ENCODE measurements at places on chromosomes 7 and 10.
A peak's percentile ranks its signal among the peaks of the same experiment; 100 is the strongest.

DNA sequence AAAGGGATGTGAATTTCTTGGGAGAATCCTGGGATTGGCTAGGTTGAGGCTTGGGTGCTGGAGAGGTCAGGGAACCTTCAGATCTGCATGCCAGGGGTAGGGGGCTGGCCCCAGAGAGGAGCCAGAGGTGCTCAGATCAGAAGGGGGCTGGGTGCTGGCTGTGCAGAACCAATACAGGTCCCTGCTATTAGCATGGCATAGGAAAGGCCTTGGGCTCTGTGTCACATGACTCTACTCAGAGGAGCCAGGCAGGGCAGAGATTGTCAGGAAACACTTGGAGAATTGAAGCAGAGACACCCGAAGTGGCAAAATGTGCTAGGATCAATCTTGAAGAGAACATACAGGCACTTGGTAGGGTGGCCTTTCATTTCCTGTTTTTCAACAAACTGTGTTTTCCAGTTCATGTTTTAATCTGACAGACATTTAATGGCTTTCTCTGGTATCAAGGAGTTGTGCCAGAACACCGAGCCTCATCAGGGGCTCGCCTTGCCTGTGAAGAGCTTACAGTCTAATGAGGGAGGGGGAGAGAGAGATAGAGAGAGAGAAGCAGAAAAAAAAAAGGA lies 498.9 kb downstream of the RPS24 start:
- DNase-seq = no peak

DNA sequence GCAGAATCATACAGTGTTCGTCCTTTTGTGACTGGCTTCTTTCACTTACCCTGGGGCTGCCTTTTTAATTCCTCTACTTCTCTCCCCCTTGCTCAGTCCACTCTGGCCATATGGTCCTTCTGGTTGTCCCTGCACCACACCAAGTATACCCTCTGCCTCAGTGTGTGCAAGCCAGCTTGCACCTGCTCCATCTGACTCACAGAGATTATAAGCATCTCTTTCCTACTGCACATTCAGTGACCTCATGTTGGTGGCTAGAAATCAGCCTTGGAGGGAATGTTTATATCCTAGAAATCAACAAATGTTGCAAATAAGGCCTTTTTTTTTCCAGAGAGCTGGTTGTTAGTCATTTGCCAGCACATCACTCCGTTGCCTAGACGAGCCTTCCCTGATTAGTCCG lies 67.5 kb upstream of the C10orf90 start:
- no peak for DNase-seq

GRCh38 chr10:131786756-131787605 lies 113.8 kb upstream of the PPP2R2D start:
- DNase-seq = peak; percentile 10

GRCh38 chr10:19929506-19930140 lies 113.4 kb downstream of the PLXDC2 start:
- no peak for DNase-seq

DNA sequence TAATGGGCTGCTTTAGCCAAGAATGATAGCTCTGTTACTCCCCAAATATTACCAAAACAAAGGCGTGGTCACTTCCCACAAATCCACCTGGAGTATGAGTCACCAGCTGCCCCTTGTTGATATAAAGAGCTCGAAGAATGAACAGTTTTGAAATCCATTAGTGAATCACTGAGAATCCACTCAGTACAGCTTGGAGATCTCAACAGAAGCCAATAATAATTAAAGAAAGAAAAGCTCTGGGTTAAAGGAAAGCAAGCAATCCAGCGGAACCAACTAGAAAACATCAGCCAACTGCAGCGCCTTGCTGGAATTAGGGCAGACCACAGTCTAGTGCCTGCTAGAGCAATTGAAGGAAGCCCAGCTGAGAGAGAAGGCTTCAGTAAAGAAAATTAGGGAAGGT lies 576.0 kb upstream of the C7orf33 start:
- DNase-seq = no peak

GRCh38 chr10:71963351-71964097 lies 671 bp upstream of the CHST3 start:
- DNase-seq = no peak

DNA sequence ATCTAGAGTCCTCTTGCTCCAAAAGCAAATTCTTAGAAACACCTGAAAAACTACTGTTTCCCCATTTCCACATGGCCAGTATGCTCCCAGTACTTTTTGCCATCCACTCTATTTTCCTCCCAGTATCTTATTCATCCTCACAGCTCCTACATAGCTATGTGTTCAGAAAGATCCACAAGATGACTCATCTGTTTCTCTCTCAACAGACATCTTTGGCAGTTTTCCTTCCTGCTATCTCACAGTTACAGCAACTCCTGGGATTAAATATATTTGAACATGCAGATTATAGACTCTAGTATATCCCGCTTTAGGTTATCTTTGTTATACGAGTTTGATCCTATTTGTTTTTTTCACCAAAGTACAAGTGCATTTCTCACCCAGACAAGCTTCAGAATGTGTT lies 675.6 kb upstream of the POT1 start:
- no peak for DNase-seq

DNA sequence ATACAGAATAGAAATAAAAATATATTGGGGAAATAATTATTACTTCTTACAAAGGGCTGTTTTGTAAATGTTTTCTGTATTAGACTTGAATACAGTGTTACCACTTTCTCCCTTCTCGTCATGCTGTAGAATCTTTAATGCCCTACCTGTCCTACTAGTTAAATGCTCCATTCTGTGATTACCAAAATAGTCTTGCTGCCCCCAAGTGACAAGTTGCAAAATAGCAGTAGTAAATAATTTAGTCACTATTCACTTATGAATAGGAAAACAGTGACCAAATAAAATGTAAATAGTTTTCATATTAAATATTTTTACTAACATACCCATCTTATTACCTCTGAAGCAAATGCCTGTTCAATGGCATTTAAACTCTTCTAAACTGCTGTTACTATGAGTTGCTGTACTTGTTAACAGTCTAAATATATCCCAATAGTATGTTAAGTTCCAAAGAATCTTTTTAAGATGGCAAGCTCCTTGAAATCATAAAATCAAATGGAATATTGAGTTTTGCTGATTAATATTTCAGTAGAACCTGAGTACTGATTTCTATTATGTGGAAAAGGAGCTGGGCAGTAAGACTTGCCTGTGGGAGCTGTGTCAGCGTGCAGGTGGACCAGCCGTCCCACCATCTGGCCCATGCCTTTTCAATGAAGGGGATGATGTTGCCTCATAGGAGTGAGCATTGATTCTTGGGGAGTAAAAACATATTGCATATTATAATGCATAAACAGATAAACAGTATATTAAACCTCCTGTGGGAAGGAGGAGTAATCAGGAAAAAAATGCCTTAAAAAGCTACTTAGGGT lies 18.1 kb upstream of the OIT3 start:
- no peak for DNase-seq

DNA sequence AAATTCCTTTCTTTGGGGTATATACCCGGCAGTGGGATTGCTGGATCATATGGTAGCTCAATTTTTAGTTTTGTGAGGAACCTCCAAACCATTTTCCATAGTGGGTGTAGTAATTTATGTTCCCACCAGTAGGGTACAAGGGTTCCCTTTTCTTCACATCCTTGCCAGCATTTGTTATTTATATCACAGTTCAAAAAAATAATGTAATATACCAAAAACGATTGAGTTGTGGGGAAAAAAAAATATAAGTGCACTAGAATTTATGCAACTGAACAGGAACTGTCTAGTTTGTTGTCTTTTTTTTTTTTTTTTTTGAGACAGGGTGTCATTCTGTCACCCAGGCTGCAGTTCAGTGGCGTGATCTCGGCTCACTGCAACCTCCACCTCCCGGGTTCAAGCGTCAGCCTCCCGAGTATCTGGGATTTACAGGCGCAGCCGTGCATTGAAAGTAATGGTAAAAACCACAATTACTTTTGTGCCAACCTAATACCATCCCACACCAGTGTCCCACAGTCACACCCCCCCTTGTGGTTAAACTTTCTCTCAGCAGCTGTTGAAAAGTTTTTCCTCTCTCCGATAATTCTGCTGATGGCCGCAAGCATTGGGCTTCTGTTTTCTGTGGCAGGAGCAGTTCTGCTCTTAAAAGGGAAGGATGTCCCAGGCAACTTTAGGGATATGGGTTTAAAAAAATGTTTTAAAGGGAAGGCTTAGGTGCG lies 6.8 kb upstream of the LAT2 start:
- no peak for DNase-seq

- DNase-seq = no peak
Observed at GRCh38 chr10:20714518-20714917, 182.6 kb downstream of the NEBL start.

DNA sequence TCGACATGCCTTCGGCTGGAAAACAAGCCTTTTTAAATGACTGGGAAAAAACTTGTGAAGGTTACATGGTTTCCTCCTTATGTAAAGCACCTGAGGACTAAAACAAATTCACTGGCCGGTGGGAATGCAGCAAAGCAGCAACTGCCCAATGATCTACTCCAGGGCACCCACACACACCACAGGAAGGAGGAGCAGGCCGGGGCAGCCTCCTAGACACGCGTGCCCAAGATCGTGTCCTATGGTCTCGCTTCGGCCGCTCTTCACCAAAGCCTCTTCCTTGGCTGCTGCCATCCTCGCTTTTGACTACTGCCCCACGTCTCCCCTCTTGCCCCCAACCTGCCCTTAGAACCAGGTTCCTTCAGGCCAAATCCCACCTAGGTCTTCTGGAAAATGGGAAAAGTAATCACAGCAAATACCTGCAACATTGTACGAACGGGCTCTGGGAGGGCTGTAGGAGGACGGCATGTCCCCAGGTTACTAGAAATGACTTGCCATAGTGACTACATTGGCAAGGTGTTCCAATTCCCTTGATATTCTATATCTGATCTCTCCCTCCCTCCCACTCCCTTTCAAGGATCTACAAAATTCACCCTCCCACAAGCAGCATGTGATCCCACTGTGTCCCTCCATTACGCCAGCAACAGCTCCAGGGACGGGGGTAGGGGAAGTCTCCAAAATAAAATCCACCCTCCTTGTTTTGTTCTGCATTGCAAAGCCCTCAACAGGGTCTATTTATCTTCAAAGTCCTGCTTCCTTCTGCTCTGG lies 84.9 kb downstream of the RNF216 start:
- no peak for DNase-seq

DNA sequence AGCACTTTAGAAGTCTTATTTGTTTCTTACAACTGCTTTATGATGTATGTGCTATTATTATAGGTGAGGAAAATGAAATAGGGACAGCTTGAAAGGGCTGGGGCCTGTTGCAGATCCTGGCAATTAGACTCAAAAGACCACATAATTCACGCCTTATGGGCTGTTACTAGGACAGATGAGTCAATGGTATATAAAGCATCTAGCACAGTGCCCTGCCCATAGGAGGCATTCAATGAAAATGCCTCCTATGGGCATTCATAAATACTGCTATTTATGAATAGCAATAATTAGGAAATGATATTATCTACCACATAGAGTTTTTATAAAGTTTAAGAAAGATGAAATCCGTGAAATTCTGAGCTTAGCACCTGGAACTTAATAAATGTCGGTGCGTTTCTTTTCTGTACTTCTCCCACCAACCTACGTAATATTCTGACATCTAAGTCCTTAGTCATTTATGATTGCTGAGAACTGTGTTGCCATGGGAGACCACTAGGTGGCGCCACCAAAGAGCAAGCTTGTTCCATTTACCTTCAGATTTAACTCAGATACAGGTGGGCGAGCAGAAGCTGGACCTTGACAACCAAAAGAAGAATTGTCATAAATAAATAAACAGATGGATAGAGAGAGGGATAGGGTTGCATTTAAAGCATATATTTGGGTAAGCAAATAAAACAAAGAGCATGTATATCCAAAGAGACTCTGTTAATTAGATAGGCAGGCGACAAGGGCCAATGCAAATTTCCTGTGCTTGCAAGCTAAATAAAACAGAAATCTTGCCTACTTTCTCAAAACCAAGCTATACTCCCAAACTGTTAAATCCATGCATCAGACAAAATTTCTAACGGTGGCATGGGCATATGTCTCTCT lies 699.9 kb downstream of the INHBA start:
- DNase-seq = no peak

DNA sequence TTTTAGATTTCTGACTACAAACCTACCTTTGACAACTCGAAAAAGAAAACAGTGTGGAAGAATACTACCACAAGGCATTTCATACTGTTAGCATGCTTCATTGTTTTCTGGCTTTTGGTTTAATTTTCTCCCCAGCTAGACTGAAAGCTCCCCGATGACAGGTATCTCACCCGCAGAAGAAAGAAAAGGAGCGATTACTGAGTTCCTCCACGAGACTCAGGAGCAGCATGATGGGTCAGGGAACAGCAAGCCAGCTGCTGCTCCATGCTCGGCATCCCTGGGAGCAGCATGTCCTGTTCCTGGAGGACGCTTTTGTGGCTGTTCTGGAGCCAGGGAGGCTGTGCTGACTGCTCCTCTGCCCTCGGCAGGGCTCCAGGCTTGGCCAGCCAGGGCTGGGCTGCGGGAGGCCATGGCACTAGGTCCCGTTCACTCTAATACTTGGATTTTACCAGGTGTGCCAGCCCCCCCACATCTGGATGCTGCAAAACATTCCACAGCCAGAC lies 133.4 kb downstream of the PRKAG2 start:
- DNase-seq = no peak

DNA sequence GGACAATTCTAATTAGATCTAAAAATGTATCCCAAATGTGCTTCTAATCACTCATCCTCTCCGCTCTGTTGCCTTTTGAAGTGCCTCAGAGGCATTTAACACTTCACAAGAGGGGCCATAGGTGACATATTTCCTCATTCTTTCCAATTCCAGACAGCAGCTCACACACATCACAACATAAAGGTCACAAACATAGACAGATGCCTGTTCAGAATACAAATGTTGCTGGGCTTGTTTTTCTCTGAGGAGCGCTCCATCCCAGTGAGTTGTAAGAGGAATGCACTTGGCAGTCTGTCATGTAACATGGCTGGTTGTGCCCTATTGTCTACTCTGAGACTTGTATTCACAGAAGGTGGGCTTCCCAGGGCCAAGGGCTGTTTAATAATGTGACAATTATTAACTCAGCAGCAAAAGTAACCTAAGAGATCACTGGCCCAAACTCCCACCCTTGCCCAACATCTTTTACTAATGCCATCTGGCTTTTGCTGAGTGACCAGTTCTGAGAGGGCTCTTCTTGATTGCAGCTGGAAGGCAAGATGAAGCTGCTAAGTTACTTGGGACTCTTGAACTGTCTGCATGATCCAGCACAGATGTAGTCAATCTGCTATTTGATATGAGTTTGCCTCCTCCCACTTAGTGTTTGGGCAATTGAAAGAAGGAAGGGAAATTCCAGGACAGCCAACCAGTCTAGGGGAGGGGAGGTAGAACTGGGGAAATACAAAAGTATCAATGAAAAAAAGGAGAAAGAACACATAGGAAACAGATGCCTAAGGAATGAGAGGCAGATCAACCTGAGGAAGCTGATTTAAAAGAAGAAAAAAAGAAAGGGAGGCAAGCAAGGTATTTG lies 13.6 kb downstream of the PON2 start:
- no peak for DNase-seq

DNA sequence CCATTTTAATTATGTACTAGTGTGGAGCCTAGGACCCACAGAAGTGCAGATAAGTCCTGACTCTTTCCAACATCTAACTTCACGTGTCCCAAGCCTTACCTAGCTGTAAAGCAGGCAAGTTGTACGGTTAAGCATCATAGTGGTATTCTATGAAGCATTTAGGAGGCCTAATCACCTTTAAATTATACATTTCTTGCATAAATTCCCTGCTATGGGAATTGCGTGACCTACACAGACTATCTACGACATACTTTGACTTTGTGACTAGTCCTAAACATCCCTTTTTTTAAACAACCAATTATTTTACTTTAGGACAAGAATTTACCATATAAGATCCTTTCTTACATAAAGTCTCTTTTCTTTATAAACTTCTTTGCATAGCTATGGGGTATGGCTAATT lies 37.7 kb upstream of the LRGUK start:
- DNase-seq = no peak

- DNase-seq = no peak
Observed at GRCh38 chr7:151689196-151689971, 169.7 kb upstream of the RHEB start.

Data from effector CD4-positive, alpha-beta T cell (primary cell).